Calu3 (cell line): ENCODE measurements at places on chromosomes 4 and X. TPM values are rescaled to one million over a fixed set of nuclear protein-coding genes. Genes with fewer than 3 reads are reported as not detected.

- no peak overlapping the region for H3K27ac ChIP-seq
- H3K4me1 ChIP-seq, result no peaks in the 10 kb centered on the region
- no peak for DNase-seq
- no peaks in the 10 kb centered on the region for H3K36me3 ChIP-seq
These were observed 22.1 kb upstream of the RRAGB start for GRCh38 chrX:55695227-55696018.

DNA sequence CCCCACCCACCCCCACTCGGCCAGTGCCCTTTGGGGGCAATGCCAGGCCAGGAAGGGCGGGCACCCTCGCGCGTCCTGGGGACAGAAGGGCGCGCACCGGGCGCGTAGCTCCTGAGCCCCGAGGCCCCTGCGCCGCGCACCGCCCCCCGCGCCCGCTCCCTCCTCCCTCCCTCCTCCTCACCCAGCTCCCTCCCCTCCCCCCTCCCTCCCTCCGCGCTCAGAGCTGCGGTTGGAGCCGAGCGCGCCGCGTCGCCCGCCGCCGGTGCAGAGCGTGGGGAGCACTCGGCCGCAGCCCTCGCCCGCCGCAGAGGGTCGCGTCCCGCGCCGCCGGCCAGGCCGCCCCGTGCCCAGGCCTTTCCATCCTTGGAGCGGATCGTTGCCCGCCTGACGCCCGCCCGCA is at the start of gene ATP2B3:
Gene ATP2B3 (plus strand): TSS at position 220 of the 400 bp plus-strand sequence. CDS start 18,606 bp downstream, outside the sequence.
- H3K27ac ChIP-seq, result no peak within 1 kb of the TSS
- H3K36me3 ChIP-seq, result peaks cover 5% of the 10 kb centered on the region
- no peak for DNase-seq
- no peaks in the 10 kb centered on the region for H3K4me1 ChIP-seq
- H3K4me3 ChIP-seq, result no peak within 1 kb of the TSS

GRCh38 chr4:8120501-8120900 is 38.1 kb downstream of the ABLIM2 start:
- no peak overlapping the region for H3K27ac ChIP-seq
- no peaks in the 10 kb centered on the region for H3K4me1 ChIP-seq
- no peak for DNase-seq
- H3K4me3 ChIP-seq, result no peak overlapping the region
- H3K27me3 ChIP-seq, result peaks cover 34% of the 10 kb centered on the region
- H3K36me3 ChIP-seq, result no peaks in the 10 kb centered on the region

Gene NHS
- 14.7 and 19.5 TPM in 2 replicates for total RNA-seq

Gene CLDN2
- total RNA-seq, result 17.6 and 24.7 TPM in 2 replicates

Gene ARMCX2
- total RNA-seq, result not detected in 2 replicates

Gene C4orf36
- total RNA-seq, result 1.7 and 1.9 TPM in 2 replicates

Gene NHSL2
- total RNA-seq, result 0.09 and 0.27 TPM in 2 replicates

Gene MAP7D2
- 2.6 and 4.0 TPM in 2 replicates for total RNA-seq
